ENCODE measurements at places on chromosomes 6 and 20. TPM values are rescaled to one million over a fixed set of nuclear protein-coding genes. Genes with fewer than 3 reads are reported as not detected.

Gene MOG
- 3.5 TPM for total RNA-seq

Gene CUL9
- total RNA-seq = 14.6 TPM

- no peak for DNase-seq
Measured at GRCh38 chr6:160124007-160124406, 2.4 kb downstream of the SLC22A1 start.

- no peak for DNase-seq
Measured at GRCh38 chr6:154796484-154796883, 63.3 kb downstream of the SCAF8 start.

- DNase-seq = no peak
Measured at GRCh38 chr6:136404007-136404406, 114.4 kb upstream of the BCLAF1 start.

GRCh38 chr6:152828431-152828830 lies 77.8 kb downstream of the VIP start:
- no peak for DNase-seq

DNA sequence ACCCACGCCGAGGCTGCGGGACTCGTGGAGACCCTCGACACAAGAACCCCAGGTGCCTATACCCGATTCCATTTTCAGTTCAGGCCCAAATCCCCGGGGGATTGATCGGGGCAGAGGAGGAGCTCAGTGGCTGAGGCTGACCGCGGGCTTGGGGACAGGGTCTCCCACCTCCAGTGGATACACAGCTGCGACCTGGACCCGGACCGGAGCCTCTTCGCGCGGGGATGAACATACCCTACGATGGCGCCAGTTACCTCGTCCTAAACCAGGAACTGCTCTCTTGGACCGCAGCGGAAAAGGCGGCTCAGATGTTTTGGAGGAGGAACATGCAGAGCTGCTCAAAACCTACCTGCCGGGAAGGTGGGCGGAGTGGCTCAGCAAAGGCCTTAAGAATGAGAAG lies 27.4 kb upstream of the HLA-G start:
- no peak for DNase-seq

GRCh38 chr20:47502271-47503239 lies 868 bp downstream of the NCOA3 start:
- no peak for DNase-seq
